ENCODE measurements at places on chromosomes 11 and 22.
A peak's percentile ranks its signal among the peaks of the same experiment; 100 is the strongest.

GRCh38 chr11:64265176-64266160 lies 14.1 kb downstream of the PLCB3 start:
- no peak for DNase-seq

- no peak for DNase-seq
These were observed at the start of gene SCGB1D2 for GRCh38 chr11:62242021-62242420. Gene SCGB1D2 (plus strand): TSS chr11:62242239. CDS start chr11:62242308, 69 bp downstream.

DNA sequence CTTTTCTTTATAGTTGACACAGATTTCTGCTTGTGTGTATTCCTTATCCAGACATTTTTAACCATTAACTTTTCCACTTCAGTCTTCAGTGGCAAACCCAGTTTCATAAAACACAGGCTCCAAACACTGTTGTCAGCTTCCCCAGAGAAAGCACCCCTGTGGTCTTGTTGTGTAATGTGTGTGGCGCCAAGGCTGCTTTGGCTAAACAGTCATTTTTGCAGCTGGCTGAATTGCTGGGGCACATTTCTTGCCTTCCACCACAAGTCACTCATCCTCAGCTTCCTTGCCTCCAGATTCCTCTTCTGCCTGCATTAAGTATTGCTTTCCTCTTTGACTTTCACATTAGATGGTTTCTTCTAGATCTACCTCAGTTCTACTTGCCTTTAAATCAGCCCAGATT lies 40.5 kb downstream of the ARHGAP1 start:
- DNase-seq: no peak

DNA sequence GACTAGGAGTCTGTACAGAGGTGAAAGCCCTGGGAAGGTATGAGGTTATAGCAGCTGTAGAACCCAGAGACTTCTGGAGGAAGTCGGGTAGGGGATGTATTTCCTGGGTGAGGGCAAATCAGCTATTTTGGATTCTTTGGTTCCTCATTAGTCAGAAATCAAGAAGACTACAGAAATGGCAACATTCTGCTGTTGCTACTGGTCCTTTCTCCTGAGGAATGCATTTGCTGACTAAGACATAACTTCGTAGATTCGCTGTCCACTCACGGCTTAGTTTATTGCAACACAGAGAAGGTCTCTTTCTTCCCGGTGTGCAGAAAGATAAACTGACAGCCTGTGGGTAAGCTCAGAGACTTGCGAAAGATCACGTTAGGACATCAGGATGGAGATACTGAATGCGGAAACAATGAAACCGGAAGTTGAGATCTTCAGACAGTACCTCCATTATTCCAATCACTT lies 25.3 kb upstream of the SESN3 start:
- DNase-seq: no peak

GRCh38 chr11:129743112-129743815 lies 72.4 kb upstream of the TMEM45B start:
- no peak for DNase-seq

DNA sequence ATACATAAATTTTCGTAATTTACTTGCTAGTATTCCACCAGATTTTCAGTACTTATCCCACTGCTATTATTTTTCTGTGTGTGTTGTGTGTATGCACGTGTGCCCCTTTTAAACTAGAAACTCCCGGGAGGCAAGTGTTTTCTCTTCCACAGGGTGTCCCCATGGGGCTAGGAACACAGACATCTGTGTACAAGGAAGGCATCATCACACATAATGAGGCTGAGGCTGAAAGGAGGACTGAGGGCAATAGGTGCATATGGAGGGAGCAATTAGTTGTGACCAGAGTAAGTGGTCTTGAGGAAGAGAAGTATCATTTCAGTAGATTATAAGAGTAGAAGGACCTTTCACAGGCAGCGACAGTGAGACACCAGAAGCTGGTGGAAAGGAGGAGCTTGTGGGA lies 2.1 kb upstream of the DPAGT1 start:
- no peak for DNase-seq

- peak; percentile 41 for DNase-seq
These were observed 23.4 kb upstream of the RIC3 start for GRCh38 chr11:8192016-8192895.

DNA sequence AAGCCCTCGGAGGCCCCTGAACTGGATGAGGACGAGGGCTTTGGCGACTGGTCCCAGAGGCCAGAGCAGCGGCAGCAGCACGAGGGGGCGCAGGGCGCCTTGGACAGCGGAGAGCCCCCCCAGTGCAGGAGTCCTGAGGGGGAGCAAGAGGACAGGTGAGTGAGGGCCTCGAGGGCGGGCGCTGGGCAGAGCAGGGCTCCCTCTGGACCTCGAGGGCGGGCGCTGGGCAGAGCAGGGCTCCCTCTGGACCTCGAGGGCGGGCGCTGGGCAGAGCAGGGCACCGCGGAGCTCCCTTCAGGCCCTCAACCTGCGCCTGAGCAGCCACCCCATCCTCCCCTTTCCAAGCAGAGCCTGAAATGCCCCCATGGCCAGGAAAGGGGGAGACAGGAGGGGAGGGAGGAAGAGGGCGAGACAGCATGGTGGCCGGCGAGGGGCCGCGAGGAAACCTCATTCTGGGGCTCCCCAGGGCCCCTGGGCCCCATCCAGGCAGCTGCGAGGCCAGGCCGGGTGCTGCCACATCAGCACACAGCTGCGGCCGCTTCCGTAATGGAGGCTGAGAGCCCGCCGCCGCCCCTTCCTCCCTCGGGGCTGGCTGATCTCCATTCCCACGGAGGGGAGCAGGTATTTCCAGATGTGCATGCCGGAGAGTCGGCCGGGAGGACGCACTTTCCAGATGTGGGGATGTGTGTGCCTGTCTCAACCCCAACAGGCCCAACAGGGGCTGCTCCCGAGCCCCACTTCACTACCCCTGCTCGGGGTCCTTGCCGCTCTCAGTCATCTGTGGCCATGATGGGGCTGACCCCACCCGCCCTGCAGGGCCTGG lies 10.0 kb downstream of the PRR33 start:
- no peak for DNase-seq

- no peak for DNase-seq
These were observed 144.3 kb upstream of the ANO3 start for GRCh38 chr11:26187639-26188038.

- no peak for DNase-seq
These were observed 4.4 kb downstream of the POLA2 start for GRCh38 chr11:65266210-65266609.

DNA sequence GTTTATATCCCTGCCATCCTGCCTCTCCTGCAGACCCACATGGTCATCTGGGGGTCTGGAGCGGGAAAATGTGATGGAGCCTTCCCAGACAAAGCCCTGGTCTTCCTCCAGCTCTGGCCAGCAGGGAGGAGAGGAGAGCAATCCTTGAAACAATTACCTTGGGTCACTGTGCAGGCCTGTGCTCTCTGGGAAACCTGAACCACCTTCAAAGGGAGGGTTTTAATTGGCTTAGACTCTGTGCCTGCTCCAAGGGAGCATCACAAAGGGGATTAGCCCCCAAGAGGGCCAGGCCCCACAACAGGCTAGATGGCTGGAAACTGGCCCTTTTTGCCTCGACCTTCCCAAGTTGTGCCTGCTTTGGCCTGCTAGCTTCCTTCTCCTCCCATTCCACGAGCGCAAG lies 351.9 kb downstream of the TENM4 start:
- no peak for DNase-seq

- DNase-seq: peak; percentile 64
These were observed 12.3 kb downstream of the STARD10 start for GRCh38 chr11:72781313-72782080.

GRCh38 chr11:129308241-129308865 lies 67.3 kb upstream of the BARX2 start:
- no peak for DNase-seq

- no peak for DNase-seq
These were observed 105.3 kb upstream of the E2F8 start for GRCh38 chr11:19345848-19346681.

DNA sequence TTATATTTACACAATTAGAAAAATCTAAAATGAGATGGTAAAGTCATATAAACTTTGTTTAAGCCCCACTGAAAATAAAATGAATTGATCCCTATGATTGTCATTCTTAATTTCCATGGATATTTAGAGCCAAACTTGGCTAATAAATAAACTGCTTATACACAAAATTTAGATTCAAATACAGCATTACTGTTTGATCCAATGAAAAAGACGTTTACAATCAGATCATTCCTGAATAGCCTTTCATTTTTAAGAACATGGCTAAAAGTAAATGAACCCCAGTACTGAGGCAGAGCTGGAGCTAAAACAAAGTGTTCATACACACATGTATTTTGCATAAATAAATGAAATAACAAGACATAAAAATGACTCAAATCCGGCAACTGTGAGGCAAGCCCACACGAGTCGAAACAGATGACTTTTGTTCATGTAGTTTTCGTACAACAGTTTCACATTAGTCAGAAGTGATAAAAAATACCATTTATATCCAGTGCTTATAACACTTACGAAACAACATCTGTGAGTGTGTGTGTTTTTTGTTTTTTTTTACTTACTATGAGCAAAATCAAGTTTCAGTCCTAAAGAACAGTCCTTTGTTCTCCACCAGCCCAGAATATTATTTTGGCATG lies 386.5 kb downstream of the SOX6 start:
- DNase-seq: no peak

DNA sequence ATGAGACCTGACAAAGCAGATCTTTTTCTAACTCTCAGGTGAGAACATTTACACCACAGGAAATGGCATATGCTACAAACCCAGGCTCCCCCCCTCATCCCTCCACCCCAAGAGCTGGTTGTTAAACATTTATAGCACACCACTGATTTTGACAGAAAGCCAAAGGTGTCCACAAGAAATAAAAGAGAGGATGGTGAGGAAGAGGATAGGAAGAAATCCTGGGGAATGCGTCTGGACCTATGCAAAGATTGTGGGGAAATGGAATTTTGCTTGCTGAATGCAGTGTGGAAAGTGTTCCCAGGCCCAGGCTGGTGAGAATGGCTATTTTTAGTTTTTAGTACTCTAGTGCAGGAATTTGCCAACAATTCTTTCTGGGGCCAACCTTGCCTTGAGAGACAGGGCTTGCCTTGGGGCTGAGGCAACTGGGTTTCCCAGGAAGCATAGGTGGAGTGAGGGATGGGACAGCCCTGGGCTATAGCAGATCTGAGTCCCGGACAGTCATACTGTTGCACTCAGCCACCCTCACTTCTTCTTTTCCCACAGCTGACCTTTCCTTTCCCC lies 163.9 kb downstream of the ADAMTS15 start:
- DNase-seq: no peak

GRCh38 chr11:37504060-37504611 lies 906.1 kb upstream of the RAG2 start:
- no peak for DNase-seq

DNA sequence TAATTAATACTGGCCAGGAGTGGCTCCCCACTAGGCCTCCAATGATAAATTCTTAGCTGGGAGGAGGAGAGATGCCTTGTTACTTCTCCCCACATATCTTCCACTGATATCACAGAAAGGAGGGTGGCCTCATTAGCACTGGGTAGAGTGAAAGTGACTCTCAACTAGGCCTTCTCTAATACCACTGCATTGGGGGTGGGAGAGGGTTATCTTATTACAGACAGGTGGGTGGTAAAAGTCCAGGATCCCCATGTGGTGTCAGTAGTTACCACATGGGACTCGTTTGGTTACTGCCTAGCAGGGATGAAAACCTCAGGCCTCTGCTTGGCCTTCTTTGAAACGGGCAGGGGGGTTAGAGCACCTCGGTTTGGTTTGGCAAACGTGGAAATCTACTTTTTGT lies 167.3 kb downstream of the UVRAG start:
- no peak for DNase-seq

GRCh38 chr11:78078218-78079167 lies 1.2 kb downstream of the NDUFC2 start:
- no peak for DNase-seq

GRCh38 chr22:43431808-43432554 lies 20.2 kb downstream of the MPPED1 start:
- no peak for DNase-seq

DNA sequence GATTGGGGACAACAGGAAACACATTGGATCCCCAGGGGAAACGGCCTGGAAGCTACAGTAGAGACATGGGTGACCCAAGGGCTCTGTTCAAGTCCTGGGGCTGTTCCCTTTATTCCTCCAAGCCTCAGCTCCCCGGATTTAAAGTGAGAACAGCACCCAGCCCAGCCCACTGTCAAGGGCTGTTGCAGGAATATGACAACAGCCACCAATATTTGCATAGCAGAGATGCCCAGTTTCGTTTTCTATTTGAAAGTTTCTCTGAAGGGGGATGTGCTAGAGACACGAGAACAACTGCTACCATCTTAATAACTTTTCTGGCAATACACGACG lies 81.1 kb upstream of the WNT7B start:
- DNase-seq: no peak

DNA sequence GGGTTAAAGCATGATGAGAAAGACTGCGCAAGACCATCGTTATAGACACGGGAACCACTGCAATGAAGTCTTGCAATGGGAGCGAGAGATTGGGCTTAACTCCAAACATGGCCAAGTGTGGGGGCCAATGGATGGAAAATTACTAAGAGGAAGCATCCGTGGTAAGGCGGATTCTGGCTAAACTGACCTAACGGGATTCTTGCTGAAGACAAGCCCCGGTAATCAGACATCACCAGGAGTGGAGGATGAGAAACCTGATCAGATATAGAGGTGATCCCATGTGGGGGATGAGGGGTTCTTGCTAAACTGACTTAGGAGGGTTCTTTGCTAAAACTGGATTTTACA lies 5.8 kb upstream of the SYNGR1 start:
- DNase-seq: no peak

GRCh38 chr11:4645974-4646373 lies 2.2 kb downstream of the OR51E1 start:
- no peak for DNase-seq

DNA sequence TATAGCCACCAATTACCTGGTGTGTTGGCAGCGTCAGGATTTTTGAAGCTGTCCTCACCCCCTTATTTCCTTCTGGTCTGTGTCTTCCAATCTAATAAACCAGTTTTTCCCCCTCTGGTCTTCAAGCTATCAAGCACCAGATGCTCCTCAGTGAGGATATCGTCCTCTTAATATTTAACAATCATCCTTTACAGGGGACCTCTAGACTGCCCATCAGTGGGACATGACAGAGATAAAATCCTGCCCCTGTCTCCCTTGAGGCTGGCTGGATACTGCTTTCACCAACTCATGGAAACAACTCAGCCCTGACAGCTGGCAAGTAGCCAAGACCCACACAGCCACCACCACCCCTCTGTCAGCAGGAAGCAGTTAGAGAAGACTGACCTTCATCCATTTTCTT lies 421.0 kb upstream of the API5 start:
- no peak for DNase-seq

GRCh38 chr11:15006139-15006759 lies 34.1 kb upstream of the CALCA start:
- DNase-seq: no peak

GRCh38 chr11:120709808-120710207 lies 198.3 kb downstream of the GRIK4 start:
- DNase-seq: no peak

DNA sequence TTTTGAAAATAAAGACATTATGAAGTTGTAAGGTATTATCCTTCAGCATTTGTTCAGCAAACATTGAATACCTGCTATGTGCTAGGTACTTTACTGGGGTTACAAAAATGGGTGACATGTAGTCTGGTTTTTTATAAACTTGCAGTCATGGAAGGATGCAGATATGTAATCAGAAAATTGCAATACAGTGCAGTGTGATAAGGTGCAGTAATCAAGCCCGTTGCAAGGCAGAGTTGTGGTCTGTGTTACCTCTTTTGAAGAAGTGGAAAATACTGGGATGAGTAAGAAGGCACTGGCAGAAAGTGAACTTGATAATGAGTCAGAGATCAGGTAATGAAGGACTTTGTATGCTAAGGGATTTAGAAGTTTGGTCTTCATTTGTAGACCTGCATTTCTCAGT lies 8.1 kb downstream of the FBXO7 start:
- no peak for DNase-seq
